CD4-positive, alpha-beta T cell treated with Interferon gamma for 1 hour (primary cell): ENCODE measurements at places on chromosomes 13 and 19.

DNA sequence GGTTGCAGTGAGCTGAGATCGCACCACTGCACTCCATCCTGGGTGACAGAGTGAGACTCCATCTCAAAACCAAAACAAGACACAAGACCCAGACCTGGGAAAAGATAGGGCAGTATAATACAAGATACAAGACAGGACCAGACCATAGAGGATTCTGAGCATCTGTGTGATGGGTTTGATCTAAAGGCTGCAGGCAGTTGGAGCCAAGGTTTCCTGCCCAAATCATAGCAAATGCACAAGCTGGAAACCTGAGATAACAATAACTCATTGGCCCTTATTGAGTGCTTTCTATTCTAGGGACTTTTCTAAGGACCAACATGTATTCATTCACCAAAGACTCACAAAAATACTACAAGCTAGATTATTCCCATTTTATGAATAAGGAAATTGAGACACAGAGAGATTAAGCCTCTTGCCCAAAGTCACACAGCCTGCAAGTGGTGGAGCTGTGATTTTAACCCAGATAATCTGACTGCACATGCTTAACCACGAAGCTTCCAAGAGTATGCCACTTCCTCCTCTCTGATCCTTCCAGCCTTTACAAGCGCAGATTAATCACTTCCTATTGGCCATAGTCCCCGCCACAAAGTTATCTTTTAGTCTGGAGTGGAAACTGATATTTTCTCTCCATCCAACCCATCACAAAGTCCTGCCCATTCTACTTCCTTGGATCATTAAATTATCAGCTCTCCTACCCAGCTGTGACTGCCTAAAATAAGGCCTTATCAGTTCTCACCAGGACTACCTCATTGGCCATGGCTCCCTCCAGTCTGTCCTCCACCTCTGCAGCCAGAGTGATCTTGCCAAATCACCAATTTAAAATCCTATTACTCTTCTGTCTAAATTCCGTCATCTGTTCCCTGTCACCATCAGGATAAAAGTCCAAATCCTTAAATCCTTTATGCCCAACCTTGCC is 147.2 kb downstream of the FLT1 start:
- DNase-seq = no peak

GRCh38 chr13:100549316-100549715 is 39.3 kb downstream of the GGACT start:
- DNase-seq = no peak

- no peak for DNase-seq
Measured at GRCh38 chr13:62678039-62678438, 1262.4 kb upstream of the PCDH20 start.

GRCh38 chr13:87533776-87534175 is 137.4 kb upstream of the SLITRK5 start:
- DNase-seq = no peak

GRCh38 chr19:898663-899062 is 5.4 kb downstream of the RNU6-9 start:
- peak; percentile 58 for DNase-seq

GRCh38 chr19:3710265-3710812 is 2.2 kb downstream of the TJP3 start:
- DNase-seq = peak; percentile 72

DNA sequence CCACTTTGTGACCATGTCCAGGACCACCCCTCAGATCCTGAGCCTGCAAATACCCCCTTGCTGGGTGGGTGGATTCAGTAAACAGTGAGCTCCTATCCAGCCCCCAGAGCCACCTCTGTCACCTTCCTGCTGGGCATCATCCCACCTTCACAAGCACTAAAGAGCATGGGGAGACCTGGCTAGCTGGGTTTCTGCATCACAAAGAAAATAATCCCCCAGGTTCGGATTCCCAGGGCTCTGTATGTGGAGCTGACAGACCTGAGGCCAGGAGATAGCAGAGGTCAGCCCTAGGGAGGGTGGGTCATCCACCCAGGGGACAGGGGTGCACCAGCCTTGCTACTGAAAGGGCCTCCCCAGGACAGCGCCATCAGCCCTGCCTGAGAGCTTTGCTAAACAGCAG is 7.7 kb upstream of the CEACAM7 start:
- no peak for DNase-seq

- no peak for DNase-seq
Measured at GRCh38 chr19:6030214-6030507, 52.2 kb upstream of the RANBP3 start.

GRCh38 chr13:25380741-25381324 is 9.1 kb downstream of the ATP8A2 start:
- DNase-seq = no peak

- no peak for DNase-seq
Measured at GRCh38 chr19:36236304-36236945, 21.5 kb downstream of the ZNF146 start.

DNA sequence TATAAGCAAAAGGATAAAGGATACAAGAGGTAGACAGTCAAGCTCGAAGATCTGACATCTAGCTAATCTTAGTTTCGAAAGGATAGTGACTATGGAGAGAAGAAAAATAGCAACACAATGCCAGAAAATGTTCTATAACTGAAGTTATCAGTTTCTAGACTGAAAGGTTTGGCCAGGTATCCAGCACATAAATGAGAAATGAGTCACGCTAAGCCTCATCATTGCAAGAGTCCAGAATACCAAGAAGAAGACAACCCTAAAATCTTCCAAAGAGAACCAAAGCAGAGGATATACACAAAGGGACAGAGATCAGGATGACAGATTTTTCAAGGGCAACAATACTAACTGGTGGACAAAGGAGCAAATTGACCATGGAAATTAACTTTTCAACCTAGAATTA is 237.0 kb downstream of the POSTN start:
- DNase-seq = no peak

DNA sequence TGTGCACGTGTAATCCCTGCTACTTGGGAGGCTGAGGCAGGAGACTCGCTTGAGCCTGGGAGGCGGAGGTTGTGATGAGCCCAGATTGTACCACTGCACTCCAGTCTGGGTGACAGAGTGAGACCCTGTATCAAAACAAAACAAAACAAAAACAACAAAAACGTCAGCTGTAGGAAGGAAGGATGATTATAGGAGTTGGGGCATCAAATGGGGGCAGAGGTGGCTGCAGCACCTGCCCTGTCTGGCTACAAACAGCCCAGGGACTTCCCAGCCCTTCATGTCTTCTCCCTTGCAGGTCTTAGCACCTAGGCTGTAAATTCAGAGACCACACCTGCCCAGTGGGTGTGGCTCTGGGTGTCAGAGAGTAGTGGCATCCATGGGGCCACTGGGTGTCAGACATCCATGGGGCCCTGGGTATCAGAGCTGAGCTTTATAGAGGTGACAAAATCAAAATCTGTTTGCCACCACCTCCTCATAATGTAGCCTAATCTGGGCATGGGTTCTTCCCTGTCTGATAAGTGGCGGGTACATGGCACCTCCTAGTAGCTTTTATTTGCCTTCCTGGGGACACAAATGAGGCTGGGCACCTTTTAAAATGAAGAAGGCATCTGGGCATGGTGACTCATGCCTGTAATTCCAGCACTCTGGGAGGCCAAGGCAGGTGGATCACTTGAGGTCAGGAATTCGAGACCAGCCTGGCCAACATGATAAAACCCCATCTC is 4.7 kb upstream of the B3GNT3 start:
- DNase-seq = no peak

GRCh38 chr13:40205771-40206240 is 460.6 kb downstream of the FOXO1 start:
- DNase-seq = no peak

GRCh38 chr13:23289917-23290357 is 109.2 kb downstream of the SGCG start:
- DNase-seq = no peak

GRCh38 chr13:100403675-100404074 is 184.9 kb downstream of the GGACT start:
- no peak for DNase-seq

- no peak for DNase-seq
Measured at GRCh38 chr13:43515531-43515930, 271.2 kb downstream of the ENOX1 start.

GRCh38 chr19:39139971-39140453 is 14.4 kb downstream of the PAK4 start:
- no peak for DNase-seq

GRCh38 chr19:28883241-28883693 is 329.7 kb downstream of the UQCRFS1 start:
- no peak for DNase-seq

DNA sequence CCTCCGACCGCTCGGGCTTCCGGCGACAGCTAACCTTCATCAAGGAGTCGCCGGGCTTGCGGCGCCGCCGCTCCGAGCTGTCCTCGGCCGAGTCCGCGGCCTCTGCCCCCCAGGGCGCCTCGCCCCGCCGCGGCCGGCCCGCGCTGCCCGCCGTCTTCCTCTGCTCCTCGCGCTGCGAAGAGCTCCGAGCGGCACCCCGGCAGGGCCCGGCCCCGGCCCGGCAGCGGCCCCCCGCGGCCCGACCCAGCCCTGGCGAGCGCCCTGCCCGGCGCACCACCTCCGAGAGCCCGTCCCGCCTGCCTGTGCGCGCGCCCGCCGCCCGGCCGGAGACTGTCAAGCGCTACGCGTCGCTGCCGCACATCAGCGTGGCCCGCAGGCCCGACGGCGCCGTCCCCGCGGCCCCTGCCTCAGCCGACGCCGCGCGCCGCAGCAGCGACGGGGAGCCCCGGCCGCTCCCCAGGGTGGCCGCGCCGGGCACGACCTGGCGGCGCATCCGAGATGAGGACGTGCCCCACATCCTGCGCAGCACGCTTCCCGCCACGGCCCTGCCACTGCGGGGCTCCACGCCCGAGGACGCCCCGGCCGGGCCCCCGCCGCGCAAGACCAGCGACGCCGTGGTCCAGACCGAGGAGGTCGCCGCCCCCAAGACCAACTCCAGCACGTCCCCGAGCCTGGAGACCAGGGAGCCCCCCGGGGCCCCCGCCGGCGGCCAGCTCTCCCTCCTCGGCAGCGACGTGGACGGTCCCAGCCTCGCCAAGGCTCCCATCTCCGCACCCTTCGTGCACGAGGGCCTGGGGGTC is 9.6 kb downstream of the C19orf25 start:
- no peak for DNase-seq

GRCh38 chr19:39329948-39330347 is 5.9 kb downstream of the GMFG start:
- DNase-seq = no peak

GRCh38 chr19:2235381-2236063 is 607 bp downstream of the PLEKHJ1 start:
- no peak for DNase-seq

GRCh38 chr13:77674852-77675251 is 22.6 kb upstream of the SLAIN1 start:
- DNase-seq = no peak

DNA sequence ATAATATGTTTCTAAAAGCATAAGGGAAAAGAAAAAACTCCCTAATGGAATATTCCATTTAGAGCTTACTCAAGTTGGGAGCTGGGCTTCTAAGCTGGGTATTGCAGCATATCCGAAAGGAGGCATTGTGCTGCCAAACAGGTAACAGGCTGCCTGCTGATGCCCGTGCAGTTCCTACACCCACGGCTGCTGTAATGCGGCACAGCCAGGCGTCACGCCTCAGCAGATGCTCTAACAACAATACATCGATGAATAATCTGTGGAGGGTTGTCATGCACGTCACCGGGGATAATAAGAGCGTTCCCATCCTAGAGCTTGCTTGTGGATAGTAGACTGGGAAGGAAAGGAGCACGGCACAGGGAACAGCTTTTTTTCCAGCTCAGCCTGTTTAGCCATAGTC is 1582.1 kb upstream of the SLC10A2 start:
- DNase-seq = no peak

GRCh38 chr13:48902368-48902767 is 73.3 kb upstream of the FNDC3A start:
- no peak for DNase-seq

GRCh38 chr19:30602661-30603350 is 230.6 kb downstream of the ZNF536 start:
- DNase-seq = no peak

GRCh38 chr19:28793391-28794168 is 419.4 kb downstream of the UQCRFS1 start:
- no peak for DNase-seq

DNA sequence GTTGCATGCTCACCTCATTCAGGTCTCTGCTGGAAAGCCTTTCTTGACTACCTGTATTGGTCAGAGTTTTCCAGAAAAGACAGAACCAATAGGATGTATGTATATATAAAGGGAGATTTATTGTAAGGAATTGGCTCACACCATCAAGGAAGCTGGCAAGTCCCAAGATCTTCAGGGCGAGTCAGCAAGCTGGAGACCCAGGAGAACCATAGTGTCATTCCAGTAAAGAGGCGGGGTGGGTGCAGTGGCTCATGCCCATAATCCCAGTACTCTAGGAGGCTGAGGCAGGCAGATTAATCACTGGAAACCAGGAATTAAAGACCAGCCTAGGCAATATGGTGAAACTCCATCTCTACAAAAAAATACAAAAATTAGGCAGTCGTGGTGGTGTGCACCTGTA is 30.4 kb upstream of the FARP1 start:
- no peak for DNase-seq

- DNase-seq = no peak
Measured at GRCh38 chr19:45496349-45496953, 396 bp downstream of the RTN2 start.

- DNase-seq = no peak
Measured at GRCh38 chr13:95568131-95568530, 15.6 kb downstream of the CLDN10 start.

GRCh38 chr13:73059460-73060250 is 850 bp downstream of the KLF5 start:
- DNase-seq = peak; percentile 18

DNA sequence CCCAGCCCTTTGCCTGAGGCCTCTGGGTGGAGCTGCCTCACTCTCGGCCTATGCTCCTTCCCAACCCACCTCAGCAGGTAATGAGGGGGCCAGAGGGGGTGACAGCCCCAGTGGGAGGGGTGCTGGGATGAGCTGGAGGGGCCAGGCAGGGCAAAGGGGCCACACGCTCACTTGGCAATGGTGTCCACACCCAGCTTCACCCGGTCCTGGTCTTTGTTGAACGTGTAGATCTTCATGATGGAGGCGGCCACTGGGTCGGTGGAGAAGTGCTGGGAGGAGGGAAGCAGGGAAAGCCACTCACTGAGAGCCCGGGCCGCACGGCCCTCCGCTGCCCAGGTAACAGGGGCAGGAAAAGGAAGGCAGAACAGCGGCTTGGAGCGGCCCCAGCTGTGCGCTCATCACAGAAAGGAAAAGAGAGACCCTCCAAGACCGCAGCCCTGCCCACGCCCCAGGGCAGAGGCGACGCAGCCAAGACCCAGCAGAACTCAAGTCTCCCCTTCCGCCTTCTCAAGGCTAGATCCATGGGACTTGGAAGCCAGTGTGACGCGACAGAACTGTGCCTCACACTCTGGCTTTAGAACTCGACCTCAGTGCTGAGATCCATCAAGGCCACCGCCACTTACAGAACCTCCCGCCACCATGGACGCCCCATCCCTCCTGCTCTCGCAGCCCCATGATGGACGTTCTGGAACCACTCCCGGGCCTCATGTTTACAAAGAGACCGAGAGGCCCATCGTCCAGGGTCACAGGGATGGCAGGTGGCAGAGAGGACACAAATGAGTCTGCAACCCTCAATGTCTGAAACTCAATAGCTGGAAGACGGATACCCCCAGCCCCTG is 9.2 kb downstream of the UBXN6 start:
- DNase-seq = no peak

- DNase-seq = peak; percentile 88
Measured at GRCh38 chr19:38263689-38264485, 486 bp upstream of the SPINT2 start.
